ENCODE measurements at places on chromosomes 2 and 18. TPM values are rescaled to one million over a fixed set of nuclear protein-coding genes. Genes with fewer than 3 reads are reported as not detected.

GRCh38 chr2:211157856-211158463 lies 601.6 kb downstream of the CPS1 start:
- peak; percentile 59 for DNase-seq

GRCh38 chr2:172819943-172820342 lies 84.3 kb downstream of the RAPGEF4 start:
- DNase-seq, result no peak

DNA sequence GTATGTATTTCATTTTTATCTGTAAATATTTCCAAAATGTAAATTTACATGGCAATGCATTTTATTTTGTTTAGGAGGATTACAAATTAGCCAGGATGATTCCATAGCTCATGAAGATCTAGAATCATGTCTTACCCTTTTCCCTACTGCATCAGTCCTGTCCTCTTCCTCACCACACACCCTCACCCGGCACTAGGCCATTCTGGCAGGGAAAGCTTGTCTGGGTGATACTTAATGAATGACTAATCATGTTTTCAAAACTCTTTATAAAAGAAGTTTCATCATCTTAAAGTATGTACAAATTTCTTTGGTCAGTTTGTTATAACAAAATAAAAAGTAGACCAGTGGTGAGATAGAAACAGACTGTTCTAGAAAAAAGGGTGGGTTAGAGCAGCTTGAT lies 283.3 kb upstream of the VWC2L start:
- DNase-seq, result peak; percentile 68

- no peak for DNase-seq
These were observed 64.5 kb downstream of the TMEM131 start for GRCh38 chr2:97931118-97931857.

DNA sequence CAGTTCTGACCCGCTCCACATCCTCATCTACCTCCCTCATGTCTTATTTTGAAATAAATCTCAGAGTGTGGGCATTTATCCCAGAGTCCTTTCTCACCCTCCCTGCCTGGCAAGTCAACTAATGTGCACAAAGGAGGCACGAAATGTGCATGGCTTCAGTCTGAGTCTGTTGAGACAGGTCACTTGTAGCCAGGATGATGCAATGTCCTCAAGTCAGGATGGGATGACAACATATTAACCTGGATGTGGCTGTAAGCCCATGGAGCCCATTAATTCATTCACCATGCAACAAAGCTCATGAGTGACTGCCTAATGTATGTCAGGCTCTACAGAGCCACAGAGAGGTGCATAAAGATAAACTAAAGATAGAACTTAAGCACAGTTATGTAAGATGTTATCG lies 34.5 kb downstream of the KCNG3 start:
- DNase-seq, result no peak

DNA sequence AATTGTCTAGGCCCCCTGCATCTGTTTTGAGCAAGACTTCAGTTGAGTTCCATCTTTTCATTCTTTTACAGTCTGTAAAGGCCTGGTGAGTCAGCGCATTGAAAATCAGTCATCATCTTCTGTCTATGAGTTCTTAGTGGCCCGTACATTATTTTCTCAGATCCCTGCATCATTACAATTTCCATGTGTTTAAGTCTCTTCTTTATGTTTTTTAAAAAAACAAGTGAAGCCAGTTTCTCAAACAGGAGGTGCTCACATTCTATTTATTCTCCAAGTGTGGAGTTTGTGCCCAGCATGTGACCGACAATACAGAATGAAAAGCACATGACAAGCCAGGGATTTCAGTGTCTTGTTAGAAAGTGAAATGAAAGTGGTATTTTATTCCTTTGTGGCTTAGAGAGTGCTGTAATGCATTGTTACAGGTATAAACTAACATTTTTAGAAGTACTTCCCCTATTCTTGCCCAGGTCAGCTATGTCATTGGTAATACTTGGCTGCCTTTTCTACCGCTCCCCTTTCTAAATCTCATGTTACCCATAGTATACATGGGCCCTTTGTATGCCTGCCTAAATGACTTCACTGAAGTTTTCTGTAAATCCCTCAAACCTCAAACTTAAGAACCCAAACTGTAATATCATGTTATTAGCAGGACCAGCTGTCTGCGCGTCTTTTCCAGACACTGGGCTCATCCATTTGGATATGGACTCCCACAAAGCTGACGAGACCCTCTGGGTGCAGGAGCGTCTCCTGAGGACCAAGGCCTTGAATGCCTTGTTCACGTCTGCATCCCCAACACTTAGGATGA lies 67.6 kb downstream of the FEZ2 start:
- DNase-seq, result no peak

DNA sequence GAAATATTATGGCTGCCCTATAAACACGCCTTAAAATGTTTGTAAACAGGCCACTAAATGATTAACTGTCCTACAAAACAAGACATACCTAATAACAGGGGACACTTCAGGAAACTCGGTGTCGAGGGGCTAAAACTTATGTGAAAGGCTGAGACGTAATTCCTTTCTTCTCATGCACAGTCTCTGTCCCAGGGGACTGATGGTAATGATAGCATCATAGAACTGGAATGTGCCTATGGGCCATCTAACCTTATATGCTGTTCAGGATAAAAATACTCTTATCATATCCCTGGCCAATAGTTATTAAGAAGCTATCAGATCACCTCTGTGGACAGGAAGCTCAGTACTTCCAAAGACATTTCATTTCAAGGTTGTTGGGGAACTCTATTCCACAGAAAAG lies 252.6 kb upstream of the RASGRP3 start:
- no peak for DNase-seq

DNA sequence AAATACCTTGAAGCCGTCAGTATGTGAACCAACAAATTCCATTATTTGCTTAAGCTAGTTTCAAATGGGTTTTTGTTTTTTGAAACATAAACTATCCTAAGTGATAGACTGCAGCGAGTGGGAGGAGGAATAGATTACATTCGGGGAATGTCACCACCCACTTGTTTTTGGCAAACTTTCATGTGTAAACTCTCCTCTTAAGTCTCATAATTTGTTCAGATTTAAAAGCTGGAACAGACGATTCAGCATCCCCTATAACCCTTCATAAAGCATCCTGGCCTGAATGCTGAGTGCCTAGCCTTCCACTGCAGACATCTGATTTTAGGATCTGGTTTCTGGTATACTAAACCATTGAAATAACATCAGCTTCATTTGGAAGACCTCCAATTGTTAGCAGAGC lies 51.0 kb downstream of the CPO start:
- DNase-seq, result no peak

- DNase-seq, result peak; percentile 21
These were observed 75.2 kb downstream of the LBH start for GRCh38 chr2:30306522-30306921.

DNA sequence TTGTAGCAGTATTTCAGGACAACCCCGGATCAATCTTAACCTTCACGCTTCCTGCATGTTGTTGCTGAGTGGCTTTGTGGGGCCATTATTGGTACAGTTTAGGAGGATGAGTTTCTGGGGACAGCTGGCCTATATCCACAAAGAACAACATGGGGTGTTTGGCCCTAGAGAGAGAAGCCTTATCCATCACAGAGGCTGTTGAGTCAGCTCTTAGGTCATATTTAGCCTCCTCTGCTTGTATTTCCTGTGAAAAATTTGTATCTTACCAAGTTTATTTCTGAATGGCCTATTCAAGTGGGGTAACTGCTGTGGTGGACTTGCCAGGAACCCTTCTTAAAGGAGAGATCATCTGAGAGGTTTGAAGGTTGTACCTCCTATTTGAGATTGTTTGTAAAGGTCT lies 77.6 kb downstream of the MAP4K4 start:
- no peak for DNase-seq

- DNase-seq, result no peak
These were observed 112.2 kb upstream of the NABP1 start for GRCh38 chr2:191565647-191566198.

- peak; percentile 62 for DNase-seq
These were observed 29.5 kb upstream of the ATRAID start for GRCh38 chr2:27182346-27182745.

GRCh38 chr18:1014509-1014908 lies 109.8 kb downstream of the ADCYAP1 start:
- DNase-seq, result no peak

- DNase-seq, result no peak
These were observed 26.2 kb downstream of the QPCT start for GRCh38 chr2:37370666-37371065.

GRCh38 chr2:127581050-127581345 lies 45.5 kb downstream of the MYO7B start:
- no peak for DNase-seq

- no peak for DNase-seq
These were observed 192.8 kb upstream of the ZNF521 start for GRCh38 chr18:25544546-25545287.

DNA sequence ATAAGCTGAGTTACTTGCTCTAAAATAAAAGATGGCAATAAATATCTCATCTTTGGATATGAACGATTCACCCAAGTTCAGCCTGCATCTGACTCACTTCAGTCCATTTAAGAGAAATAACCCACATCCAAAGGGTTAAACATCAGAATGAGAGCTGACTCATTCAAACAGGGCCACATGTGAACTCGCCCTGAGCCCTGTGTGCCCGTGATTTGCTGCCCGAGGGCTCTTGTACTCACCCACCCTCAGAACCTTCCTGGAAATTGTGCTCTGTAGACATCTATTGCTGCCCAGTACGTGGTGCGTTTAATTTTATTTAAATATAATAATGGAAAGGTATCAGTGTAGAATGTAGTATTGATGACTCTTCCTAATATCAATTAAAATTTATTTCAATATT lies 66.9 kb upstream of the RBM44 start:
- peak; percentile 43 for DNase-seq

- DNase-seq, result no peak
These were observed 533.8 kb upstream of the ACVR2A start for GRCh38 chr2:147311058-147311430.

DNA sequence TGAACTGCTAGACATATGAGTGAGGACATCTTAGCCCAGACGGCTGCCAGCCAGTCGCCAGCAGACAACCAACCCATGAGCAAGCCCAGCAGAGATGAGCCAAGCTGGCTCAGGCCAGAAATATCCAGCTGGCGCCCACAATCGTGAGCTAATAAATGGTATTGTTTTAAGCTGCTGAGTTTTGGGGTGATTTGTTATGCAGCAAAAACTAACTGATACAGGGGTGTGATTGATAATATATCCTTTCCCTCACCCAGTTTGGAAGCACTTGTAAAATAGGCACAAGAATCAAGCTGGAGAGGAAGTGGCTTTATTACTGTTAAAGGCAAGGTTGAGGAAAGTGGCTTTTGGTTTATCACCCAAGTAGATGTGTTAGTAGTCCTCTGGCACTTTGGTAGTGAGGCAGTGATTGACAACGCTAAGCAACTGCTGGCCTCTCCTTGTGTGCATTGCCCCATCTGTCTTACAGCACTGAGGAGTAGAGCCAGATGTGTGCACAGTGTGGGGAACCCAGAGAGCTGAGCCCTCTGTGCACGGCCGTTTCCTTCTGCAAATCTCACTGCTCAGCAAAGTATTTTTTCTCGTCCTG lies 110.1 kb downstream of the MYO1B start:
- DNase-seq, result no peak

DNA sequence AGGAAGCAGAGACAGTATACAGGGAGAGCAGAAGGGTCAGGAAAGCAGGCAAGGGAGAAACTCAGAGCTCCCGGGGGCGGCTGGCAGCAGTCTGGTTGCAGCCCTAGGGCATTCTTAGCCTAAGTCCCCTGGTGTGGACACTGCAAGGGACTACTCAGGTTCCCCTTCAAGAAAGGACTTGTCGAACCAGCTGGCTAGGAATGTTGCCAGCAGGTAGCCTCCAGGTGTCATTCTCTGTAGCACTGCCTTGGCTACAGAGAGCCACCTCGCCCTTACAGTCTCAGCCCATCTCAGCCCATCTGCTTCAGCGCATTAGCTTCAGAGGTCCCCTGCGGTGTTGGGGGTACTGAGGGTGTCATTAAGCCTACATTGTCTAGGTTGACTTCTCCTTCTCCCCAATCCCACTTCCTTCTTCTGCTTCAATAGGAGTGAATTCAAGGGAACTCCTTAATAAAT lies 11.3 kb upstream of the TMSB10 start:
- no peak for DNase-seq

DNA sequence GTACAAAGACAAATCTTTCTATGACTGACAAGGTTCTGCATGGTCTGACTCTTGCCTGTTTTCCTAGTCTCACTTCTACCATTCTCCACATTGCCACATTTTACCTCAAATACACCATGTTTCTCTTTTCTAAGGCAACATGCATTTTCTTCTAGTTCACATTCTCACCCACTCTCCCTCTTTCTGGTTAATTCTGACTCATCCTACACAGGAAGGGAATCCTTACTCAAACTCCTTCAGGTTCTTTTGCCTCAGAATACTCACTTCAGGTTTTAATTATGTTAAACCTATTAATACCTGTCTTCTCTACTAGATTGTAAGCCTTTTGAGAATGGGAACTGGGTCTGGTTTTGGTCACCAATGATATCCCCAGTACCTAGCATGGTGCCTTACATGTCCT lies 47.2 kb downstream of the MAP2 start:
- no peak for DNase-seq

- DNase-seq, result peak; percentile 76
These were observed 16.9 kb upstream of the KIF1A start for GRCh38 chr2:240836781-240837467.

- DNase-seq, result peak; percentile 23
These were observed 85.0 kb downstream of the TTC27 start for GRCh38 chr2:32712870-32713269.

GRCh38 chr2:60838481-60838880 lies 42.9 kb upstream of the REL start:
- DNase-seq, result no peak

DNA sequence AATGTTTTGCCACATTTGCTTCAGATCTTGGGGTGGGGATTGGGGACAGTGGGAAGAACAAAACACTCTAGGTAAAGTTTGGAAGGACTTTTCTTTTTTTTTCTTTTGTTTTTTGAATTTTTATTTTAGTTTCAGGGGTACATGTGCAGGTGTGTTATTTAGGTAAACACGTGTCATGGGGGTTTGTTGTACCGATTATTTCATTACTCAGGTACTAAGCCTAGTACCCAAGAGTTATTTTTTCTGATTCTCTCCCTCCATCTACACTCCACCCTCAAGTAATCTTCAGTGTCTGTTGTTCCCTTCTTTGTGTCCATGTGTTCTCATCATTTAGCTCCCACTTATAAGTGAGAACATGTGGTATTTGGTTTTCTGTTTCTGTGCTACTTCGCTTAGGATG lies 73.3 kb downstream of the FASTKD2 start:
- DNase-seq, result no peak

DNA sequence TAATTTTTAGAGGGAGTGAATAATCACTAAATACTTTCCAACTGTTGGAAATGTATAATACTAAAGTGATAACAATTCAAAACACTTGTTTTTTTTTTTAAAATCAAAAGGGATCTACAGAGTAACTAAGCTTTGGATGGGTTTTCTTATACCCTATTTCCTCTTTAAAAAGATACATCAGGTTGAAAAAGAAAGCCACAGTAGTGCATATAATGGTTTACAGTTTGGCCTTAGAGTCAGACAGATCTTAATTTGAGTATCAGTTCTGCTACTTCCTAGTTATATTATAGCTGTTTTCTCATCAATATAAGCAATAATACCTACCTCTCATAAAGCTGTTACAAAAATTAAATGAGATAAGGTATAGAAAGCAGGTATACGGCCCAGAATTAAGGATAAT lies 28.5 kb downstream of the PSME4 start:
- no peak for DNase-seq

TRIB2 gene
- total RNA-seq, result 59.4 TPM

SERPINB11 gene
- total RNA-seq, result not detected

CDCA7 gene
- total RNA-seq, result 18.6 TPM

NAT8 gene
- not detected for total RNA-seq

CIB4 gene
- not detected for total RNA-seq

SP100 gene
- 69.0 TPM for total RNA-seq

ACMSD gene
- not detected for total RNA-seq

GAL3ST2 gene
- total RNA-seq, result 1.7 TPM

FRZB gene
- total RNA-seq, result not detected

DUSP19 gene
- total RNA-seq, result 0.86 TPM

GATA6 gene
- total RNA-seq, result 42.3 TPM

CREG2 gene
- not detected for total RNA-seq

Data from MG63 (cell line).